ENCODE measurements at places on chromosomes 12 and 14. TPM values are rescaled to one million over a fixed set of nuclear protein-coding genes. Genes with fewer than 3 reads are reported as not detected.

Gene IL22
- not detected for total RNA-seq

Gene ASIC1
- total RNA-seq = 2.1 TPM

Gene LALBA
- total RNA-seq = not detected

Gene KIF21A
- total RNA-seq = 3.6 TPM

Gene SLC38A4
- total RNA-seq = 4.2 TPM

Gene CLEC4D
- not detected for total RNA-seq

Gene THAP2
- total RNA-seq = 2.3 TPM

Gene SRGAP1
- 12.3 TPM for total RNA-seq

Gene SMARCD1
- total RNA-seq = 16.8 TPM
